ENCODE measurements at places on chromosomes 16 and 17.

GRCh38 chr17:2948721-2949468 is 114.5 kb downstream of the OR1D5 start:
- no peak for DNase-seq

DNA sequence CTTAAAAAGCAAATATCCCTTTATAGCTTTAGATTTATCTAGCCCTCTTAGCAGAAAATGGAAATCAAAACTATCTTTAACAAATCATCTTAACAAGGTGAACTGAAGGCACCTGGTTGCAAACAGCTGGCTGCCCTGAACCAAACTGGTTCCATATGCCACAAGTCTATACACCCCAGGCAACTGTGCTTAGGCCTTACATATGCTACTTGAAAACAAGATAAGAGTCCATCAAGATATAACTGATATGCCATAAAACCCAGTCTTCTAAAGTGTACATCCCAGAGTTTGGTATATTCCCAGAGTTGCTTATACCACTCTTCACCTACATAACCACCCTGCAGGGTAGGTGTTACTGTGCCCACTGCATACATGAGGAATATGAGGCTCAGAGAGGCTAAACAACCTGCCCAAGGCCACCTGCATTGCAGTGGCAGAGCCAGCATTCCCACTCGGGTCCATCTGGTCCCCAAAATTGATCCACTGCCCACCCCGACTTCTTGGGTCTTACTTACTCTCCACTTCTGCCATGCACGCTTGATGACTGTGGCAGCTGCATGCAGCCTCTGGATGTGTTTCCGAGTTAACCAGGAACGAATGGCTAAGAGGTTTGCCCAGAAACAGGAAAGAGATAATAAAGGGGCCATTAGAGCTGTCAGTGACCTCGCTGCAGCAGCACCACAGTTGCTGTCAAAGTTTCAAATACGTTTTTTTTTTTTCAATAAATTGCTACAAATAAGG is 12.2 kb downstream of the ZNHIT3 start:
- no peak for DNase-seq

GRCh38 chr17:78151514-78152008 is 5.4 kb downstream of the C17orf99 start:
- no peak for DNase-seq

- peak; percentile 66 for DNase-seq
Measured at GRCh38 chr16:57601801-57602478, 26.5 kb upstream of the ADGRG1 start.

GRCh38 chr16:50195756-50196155 is 42.6 kb downstream of the TENT4B start:
- no peak for DNase-seq

DNA sequence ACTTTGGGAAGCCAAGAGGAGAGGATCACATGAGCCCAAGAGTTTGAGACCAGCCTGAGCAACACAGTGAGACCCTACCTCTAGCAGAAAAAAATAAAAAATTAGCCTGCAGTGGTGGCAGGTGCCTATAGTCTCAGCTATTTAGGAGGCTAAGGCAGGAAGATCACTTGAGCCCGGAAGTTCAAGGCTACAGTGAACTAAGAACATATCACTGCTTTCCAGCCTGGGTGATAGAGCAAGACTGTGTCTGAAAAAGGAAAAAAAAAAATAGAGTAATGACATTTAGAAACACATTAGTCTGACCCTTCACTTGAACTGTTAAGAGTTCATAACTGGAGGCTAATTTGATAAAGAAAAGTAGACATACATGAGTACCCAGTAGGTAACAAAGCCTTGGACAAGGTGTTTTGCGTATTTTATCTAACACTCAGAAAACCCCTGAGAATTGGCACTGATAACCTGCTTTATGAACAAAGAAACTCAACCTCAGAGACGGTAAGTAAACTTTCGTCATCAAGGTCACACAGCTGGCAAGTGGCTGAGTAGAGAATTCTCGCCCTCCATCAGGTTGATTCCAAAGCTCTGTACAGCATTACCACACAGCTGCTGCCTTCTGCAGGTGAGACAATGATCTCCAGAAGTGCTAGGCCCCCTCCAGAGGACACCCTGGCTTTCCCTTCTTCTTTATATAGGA is 101.1 kb downstream of the SMG6 start:
- DNase-seq: no peak

Measured in activated naive CD8-positive, alpha-beta T cell treated with anti-CD3 and anti-CD28 coated beads, Interleukin-2, amount 10 ng/mL, durations not matched to agents 7 days and 5 days (primary cell).